ENCODE measurements at places on chromosomes 5 and 9. TPM values are rescaled to one million over a fixed set of nuclear protein-coding genes. Genes with fewer than 3 reads are reported as not detected.

The ARRDC1 gene
- polyA plus RNA-seq: 258 TPM

The PDE8B gene
- polyA plus RNA-seq: not detected

The OR2V2 gene
- polyA plus RNA-seq: not detected

The GNE gene
- 13.6 TPM for polyA plus RNA-seq

The TAF11L9 gene
- not detected for polyA plus RNA-seq

The B4GALT1 gene
- 49.2 TPM for polyA plus RNA-seq

DNA sequence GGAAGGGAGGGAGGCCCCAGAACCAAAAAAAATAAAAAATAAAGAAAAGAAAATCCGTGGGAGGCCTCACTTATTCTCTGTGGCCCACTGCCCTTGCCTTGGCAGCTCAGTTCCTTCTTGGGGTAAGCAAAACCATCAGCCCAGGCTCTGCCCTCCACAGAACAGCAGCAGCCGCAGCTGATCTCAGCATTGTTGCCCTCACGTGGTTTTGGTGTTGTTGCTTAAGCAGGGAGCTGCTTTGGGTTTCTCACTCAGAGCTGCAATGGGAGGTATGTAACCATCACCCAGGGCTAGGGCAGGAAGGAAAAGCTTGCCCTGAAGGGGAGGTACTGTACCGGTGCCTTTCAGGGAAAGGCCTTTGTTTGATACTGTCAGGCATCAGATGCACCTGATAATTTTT, 374.7 kb upstream of the WWC1 start:
- DNase-seq: no peak
- H3K4me3 ChIP-seq: no peak overlapping the region
- no peaks in the 10 kb centered on the region for H3K36me3 ChIP-seq
- H3K4me1 ChIP-seq: no peaks in the 10 kb centered on the region

DNA sequence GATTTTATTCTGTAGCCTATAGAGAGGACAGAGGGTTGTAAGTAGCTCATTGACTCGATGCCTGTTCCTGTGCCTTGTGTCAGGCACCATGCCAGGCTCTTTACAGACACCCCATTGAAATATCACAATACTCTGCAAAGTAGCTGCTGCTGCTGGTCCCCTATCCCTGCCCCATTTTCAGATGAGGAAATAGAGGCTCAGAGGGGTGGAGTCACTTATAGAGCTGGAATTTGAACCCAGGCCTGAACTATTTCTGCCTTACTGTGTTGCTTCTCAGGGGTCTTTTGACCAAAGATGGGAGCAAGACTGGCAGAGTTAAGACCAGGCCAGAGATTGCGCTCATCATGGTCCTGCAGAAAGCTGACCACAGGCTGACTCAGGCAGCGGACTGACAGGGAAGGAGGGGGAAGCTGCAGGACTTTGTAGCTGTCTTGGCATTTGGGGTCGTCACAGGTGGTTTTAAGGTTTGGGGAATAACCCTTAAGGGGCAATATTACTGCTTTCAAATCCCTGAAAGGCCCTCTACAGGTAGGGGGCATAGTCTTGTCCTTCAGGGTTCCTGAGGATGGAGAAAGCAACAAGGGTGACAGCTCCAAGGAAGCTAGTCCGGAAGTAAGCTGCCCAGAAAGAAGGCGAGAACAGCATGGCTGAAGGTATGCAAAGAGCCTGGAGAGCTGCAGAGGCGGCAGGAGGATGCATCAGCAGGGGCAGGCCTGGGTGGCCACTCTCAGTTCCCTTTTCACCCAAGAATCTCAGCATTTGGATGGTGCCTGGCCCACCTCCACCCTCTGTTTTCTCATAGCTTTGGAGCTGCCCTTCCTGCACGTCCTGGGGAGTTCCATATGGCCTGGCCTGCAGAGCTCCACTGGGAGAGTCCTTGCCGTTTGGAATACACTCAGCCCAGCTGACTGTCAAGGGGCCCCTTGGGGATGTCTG, 18.3 kb upstream of the NDST1 start:
- H3K27ac ChIP-seq: peak overlapping the region; percentile 48
- H3K27me3 ChIP-seq: no peaks in the 10 kb centered on the region
- H3K4me1 ChIP-seq: peaks cover 39% of the 10 kb centered on the region
- DNase-seq: peak; percentile 80

DNA sequence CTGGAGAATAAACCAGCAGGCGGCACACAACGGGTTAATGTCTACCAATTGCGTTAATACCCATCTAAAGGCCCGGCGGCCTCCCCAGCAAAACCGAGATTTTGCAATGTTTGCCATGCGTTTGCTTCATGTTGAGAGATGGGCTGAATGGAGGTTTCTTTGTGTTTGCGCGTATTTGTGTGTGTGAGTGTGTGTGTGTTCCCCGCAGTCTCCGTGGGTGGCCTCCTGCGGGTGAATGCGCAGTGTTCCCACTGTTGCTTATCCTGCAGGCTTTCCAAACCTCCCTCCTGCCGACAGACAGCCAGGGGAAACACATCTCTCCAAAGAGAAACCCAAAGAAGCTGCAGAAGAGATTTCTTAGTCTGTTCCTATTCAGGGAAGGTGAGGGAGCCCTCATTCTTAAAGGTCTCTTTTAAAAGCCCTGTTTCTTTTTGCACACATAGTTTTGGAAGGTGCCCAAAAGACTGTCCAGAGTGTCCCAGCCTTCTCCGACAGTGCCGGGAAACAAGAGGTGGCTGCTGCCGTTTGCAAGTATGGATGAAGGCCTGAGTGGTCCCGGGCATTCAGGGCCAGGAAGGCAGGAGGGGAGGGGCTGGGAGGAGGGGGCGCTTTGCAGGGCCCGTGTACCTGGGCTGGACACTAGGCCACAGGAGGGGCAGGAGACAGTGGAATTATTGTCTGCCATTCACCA, 103.8 kb upstream of the ERCC6L2 start:
- no peaks in the 10 kb centered on the region for H3K36me3 ChIP-seq
- no peak overlapping the region for H3K4me3 ChIP-seq

DNA sequence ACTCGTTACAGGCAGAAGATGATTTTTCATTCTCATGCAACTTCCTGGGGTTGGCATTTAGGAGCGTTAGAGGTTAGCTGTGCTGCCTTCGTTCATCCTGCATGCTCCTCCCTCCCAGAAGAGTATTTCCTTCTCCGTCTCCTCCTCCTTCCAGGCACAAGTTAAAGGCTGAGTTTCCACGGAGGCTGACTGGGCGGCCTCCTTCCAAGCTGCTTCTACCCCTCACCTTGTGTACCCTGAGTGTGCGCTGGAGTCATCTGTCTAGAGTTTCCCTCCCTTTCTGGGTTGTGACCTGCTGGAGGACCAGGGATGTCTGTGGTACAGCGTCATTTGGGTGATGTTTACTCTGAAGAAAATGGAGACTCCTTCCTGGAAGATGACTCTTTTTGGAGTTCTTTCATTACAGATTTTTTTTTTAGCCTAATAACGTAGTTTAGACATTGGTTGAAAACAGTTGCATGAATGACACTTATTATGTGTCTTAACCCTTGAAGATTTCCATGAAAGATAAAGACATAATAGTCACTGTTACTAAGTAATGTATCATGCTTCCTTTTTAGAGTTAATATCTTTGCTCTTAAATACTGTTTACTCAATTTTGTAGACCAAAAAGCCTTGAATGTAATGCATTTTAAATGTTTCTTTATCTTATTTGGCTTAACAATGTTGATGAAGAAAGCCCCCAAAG, 146.9 kb downstream of the TENT4A start:
- no peak overlapping the region for H3K27ac ChIP-seq
- H3K4me3 ChIP-seq: no peak overlapping the region
- no peaks in the 10 kb centered on the region for H3K27me3 ChIP-seq
- no peaks in the 10 kb centered on the region for H3K36me3 ChIP-seq

DNA sequence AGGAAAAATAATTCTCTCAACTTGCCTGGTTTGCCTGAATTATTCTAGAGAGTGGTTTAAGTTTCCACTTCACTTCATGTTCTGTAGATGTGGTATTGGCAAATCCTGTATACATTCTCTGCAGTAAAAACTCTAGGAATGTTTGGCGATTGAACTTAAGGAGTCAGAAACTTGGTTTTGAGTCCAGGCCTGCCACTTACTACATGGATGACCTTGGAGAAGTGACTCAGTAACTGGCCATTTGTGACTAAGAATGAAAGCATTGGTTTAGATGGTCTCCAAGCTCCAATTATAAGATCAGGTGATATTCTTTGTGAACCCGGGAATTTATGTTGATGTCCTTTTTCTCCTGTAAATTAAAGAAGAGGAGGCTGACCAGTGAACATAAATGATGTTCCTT, 233.8 kb downstream of the GAS1 start:
- H3K4me1 ChIP-seq: no peaks in the 10 kb centered on the region
- H3K27me3 ChIP-seq: no peaks in the 10 kb centered on the region
- DNase-seq: no peak
- no peak overlapping the region for H3K4me3 ChIP-seq

DNA sequence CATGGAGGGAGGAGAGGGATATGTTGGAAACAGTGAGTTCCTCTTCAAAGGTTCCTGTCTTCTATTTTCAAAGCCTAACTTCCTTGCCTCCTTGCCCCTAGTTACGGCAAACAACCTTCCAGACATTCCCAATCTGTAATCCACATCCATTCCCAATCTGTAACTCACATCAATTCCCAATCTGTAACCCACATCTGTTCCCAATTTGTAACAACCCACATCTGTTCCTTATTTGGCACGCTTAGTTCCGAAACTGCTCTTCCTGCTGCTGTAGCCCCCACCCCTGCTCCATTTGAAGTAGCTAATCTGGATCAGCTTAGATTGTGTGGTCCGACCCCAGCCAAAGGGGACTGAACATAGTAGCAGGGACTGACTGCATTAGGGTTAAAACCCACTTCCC, 23.9 kb upstream of the IDNK start:
- no peaks in the 10 kb centered on the region for H3K27me3 ChIP-seq
- no peak overlapping the region for H3K4me3 ChIP-seq
- DNase-seq: no peak
- H3K27ac ChIP-seq: no peak overlapping the region

DNA sequence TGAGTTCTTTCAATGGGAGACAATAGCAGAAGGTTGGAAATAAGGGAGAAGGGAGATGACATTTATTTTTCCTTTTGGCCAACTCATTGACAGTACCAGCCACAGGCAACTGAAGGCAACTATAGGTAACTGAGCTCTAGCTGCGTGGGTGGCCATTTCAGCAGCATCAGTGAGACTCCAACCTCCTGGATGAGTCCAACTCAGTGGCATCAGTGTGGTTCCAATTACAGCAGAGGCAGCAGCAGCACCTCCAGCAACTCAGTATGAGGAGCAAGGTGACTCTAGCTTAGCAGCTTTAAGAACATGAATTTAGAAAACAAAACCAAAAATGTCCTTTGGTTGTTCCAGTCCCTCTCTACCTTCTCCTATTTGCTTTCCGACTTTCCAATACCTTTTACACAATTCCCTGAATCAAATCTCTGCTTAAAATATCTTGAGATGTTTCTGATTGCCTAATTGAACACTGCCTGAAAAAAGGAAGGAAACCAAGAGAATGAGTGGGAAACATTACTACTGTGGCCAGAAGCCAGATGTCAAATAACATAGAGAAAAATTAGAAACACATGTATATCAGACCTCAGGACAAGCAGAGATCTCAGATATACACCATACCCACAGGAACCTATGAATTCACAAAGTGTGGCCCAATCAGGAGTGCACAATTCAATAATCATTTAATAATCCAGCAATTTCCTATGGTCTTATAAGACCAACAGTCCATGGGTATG, 166.5 kb upstream of the RORB start:
- DNase-seq: no peak
- H3K27ac ChIP-seq: no peak overlapping the region
- no peaks in the 10 kb centered on the region for H3K4me1 ChIP-seq
- H3K27me3 ChIP-seq: no peaks in the 10 kb centered on the region
- no peaks in the 10 kb centered on the region for H3K36me3 ChIP-seq

DNA sequence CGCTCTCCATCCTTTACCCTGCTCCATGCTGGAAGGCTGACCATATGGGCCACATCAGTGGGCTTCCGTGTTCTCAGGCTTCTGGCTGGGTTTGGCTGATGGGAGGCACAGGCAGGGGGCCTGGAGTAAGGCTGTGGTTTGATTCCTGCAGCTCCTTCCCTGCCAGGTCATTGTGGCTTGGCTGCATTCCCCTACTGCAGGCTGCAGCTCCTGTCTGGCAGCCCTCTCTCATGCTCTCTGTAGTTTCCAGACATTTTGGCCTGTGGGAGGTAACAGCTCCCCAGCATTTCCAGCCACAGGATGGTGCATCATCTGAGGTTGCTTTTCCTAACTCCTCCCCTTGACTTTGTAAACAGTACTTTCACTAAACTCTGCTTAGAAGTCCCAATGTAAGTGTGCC, 102.0 kb upstream of the PTPN3 start:
- no peak overlapping the region for H3K27ac ChIP-seq
- no peaks in the 10 kb centered on the region for H3K4me1 ChIP-seq
- no peak for DNase-seq
- no peak overlapping the region for H3K4me3 ChIP-seq
- H3K27me3 ChIP-seq: no peaks in the 10 kb centered on the region

GRCh38 chr9:92349771-92350739, 24.3 kb downstream of the CENPP start:
- no peaks in the 10 kb centered on the region for H3K36me3 ChIP-seq
- no peaks in the 10 kb centered on the region for H3K4me1 ChIP-seq
- no peak for DNase-seq
- H3K27me3 ChIP-seq: no peaks in the 10 kb centered on the region

DNA sequence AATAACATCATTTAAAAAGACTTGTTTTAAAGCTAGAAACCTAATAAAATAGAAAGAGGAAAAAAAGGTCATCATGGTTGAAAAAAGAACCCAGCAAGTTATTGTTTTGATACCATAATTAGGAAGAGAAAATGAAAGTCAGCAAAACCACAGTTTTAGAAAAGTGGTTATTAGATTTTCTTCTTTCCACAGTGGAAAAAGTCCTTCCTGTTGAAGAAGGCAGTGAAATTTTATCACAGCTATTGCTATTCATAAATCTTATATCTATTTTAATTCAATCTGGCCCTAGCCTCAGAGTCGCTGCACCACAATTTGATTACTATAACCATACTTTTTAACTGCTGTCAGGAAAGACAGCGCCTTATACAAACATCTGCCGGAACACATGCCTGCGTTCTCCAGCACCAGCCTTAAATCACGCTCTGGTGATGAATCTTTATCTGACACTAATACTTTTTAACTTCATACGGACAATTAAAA, 60.3 kb downstream of the MAPKAP1 start:
- no peaks in the 10 kb centered on the region for H3K27me3 ChIP-seq
- H3K4me3 ChIP-seq: peak overlapping the region; percentile 39
- H3K4me1 ChIP-seq: peaks cover 73% of the 10 kb centered on the region
- no peaks in the 10 kb centered on the region for H3K36me3 ChIP-seq

- no peak overlapping the region for H3K4me3 ChIP-seq
- no peak for DNase-seq
- H3K36me3 ChIP-seq: no peaks in the 10 kb centered on the region
- H3K27me3 ChIP-seq: no peaks in the 10 kb centered on the region
- H3K27ac ChIP-seq: no peak overlapping the region
Measured at GRCh38 chr9:79962836-79963235, 391.1 kb downstream of the TLE4 start.

GRCh38 chr5:178642351-178642909, 15.6 kb upstream of the CLK4 start:
- H3K4me3 ChIP-seq: no peak overlapping the region
- peaks cover 7% of the 10 kb centered on the region for H3K4me1 ChIP-seq
- H3K27ac ChIP-seq: no peak overlapping the region
- no peak for DNase-seq
- no peaks in the 10 kb centered on the region for H3K36me3 ChIP-seq

- no peak overlapping the region for H3K27ac ChIP-seq
- H3K36me3 ChIP-seq: no peaks in the 10 kb centered on the region
- H3K27me3 ChIP-seq: no peaks in the 10 kb centered on the region
- no peaks in the 10 kb centered on the region for H3K4me1 ChIP-seq
- no peak overlapping the region for H3K4me3 ChIP-seq
- DNase-seq: no peak
Measured at GRCh38 chr5:38891563-38891962, 45.8 kb downstream of the OSMR start.

GRCh38 chr9:120360046-120360445, 219.9 kb downstream of the CDK5RAP2 start:
- H3K27me3 ChIP-seq: no peaks in the 10 kb centered on the region
- H3K4me1 ChIP-seq: no peaks in the 10 kb centered on the region
- no peak for DNase-seq
- no peak overlapping the region for H3K27ac ChIP-seq
